ENCODE measurements at places on chromosomes 5 and 9.

GRCh38 chr5:35331956-35332950 lies 102.0 kb upstream of the PRLR start:
- DNase-seq = no peak

DNA sequence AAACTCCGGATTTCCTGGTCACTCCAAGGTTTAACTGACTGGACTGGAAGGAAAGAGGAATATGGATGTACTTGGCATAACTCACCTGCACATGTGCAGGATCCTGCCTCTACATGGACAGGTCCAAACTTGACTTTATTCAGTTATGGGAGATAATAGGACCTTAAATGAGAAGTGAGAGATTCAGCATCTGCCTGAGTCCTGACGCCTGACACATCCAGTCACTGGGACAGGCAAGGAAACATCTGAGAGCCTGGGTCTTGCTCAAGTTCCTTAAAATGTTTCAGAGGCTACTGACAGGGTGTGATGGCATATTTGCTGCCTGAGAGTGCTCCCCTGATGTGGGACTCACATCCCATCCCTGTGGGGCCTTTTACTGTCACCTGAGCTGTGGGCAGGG lies 34.9 kb downstream of the ZNF354A start:
- DNase-seq = no peak

DNA sequence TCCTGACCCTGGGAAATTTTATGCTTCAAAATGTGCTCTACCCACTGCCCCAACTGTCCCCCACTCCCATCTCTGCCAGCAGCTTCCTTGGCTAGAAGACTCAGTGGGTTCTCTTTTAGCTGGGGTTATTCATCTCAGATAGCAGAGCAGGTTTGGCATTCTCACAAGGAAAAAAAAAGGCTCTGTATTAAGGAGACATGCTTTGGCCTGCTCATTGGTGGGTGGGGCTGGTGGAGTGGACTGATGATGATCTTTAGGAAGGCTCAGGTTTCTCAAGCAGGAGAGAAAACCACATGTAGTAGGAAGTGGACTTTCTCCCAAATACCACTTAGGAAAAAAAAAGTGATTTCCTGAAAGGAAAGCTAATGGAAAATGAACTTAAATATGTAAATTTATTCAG lies 279.2 kb upstream of the ZNF462 start:
- no peak for DNase-seq

GRCh38 chr9:109387206-109387605 lies 66.3 kb upstream of the EPB41L4B start:
- no peak for DNase-seq

GRCh38 chr9:118711843-118712242 lies 657.4 kb downstream of the BRINP1 start:
- no peak for DNase-seq

- DNase-seq = no peak
These were observed 167.1 kb downstream of the PIK3R1 start for GRCh38 chr5:68382640-68383039.

DNA sequence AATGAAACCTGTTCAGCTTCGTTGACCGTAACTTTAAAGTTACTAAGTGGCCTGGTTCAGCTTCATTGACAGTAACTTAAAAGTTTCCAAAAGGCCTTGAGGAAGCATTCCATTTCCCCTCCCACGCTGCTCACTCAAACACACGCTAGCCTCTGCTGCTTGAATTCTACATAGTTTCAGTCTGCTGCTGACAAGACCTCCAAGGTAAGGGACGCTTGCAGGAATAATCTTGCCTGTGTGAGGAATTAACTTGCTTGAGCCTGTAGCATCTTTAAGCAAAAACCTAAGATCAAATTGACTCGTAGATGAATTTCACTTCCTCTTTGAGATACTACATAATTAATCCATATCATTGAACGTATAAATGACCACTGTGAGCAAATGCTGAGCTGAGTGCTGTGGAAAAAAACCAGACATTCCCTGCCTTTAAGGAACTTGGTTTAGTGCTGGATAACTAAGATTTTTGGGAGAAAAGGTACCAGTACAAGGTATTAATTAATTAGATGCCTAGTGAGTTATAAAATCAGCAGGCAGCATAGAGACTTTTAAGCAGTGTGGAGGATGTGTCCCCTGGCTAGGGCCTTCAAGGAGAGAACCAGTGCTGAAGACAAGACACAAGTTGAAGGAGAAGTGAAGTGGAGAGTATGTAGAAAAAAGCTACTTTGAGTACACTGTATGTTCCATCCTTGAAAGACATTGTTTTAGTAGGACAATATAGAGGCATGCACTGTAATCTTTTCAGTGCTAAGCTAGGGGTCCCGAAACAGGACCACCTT lies 39.2 kb downstream of the GRAMD2B start:
- DNase-seq = no peak

GRCh38 chr5:93153461-93153860 lies 427.6 kb downstream of the NR2F1-AS1 start:
- no peak for DNase-seq

DNA sequence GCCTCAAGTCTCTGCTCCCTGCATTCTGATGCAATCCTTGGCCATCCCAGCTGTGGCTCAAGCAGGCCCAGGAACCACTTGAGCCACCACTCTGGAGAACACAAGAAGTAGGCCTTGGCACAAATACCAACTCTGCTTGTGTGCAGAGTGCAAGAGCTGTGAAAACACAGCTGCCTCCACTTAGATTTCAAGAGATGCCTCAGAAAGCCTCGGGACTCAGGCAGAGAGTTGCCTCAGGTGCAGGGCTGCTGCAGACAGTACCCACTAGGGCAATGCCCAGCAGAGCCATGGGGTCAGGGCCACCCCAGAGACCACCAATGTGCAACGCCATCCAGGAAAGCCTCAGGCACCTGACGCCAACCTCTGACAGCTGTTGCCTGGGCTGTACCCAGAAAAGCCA lies 82.4 kb downstream of the FREM1 start:
- no peak for DNase-seq
